ENCODE measurements at places on chromosomes 11 and 22. TPM values are rescaled to one million over a fixed set of nuclear protein-coding genes. Genes with fewer than 3 reads are reported as not detected.

The LRRC4C gene
- not detected for total RNA-seq

The KCNJ11 gene
- total RNA-seq, result 0.46 TPM

The PGA4 gene
- total RNA-seq, result not detected

The SLC22A8 gene
- total RNA-seq, result not detected

The ARHGAP20 gene
- not detected for total RNA-seq

The DDX25 gene
- total RNA-seq, result not detected

Measured in A549 treated with RU486 at 1 μM for 4 hours (cell line).